Articular chondrocyte of knee joint (primary cell): ENCODE measurements at places on chromosomes 16 and 17. TPM values are rescaled to one million over a fixed set of nuclear protein-coding genes. Genes with fewer than 3 reads are reported as not detected.

Gene STXBP4
- total RNA-seq = 20.3 and 38.3 TPM in 2 replicates

Gene TP53TG3C
- not detected in 2 replicates for total RNA-seq

Gene ASPHD1
- 3.1 and 4.8 TPM in 2 replicates for total RNA-seq

Gene CCT6B
- 4.2 and 4.8 TPM in 2 replicates for total RNA-seq

Gene CHAD
- not detected in 2 replicates for total RNA-seq
